ENCODE measurements at places on chromosomes 13 and 19.

GRCh38 chr13:54591540-54591939, 1562.9 kb downstream of the OLFM4 start:
- no peak for DNase-seq

- DNase-seq, result peak; percentile 91
Measured at GRCh38 chr19:13056052-13056660, 46.5 kb downstream of the LYL1 start.

- DNase-seq, result peak; percentile 64
Measured at GRCh38 chr19:50639121-50640112, at the start of gene SYT3. TSS of gene SYT3 (minus strand) at chr19:50639881. CDS start at chr19:50637411, 2,470 bp downstream.

DNA sequence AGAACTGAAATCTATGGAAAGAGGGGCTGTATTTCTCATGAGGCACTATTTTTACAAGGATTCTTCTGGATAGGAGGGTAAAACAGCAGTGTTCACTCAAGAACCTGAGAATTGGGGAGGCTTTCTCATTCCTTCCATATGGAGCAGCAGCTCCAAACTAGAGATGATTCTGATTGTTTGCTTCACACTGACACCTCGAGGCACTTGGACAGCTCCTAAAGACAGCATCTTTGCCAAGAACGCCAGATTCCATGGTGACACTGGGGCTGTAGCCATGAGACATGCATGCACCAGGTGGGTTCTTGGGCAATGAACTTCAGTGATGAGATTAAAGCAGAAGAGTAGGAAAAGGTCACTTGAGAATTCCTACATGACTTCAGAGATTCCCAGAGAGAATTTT, 361.5 kb upstream of the HTR2A start:
- no peak for DNase-seq

- no peak for DNase-seq
Measured at GRCh38 chr13:21529146-21529893, 70.2 kb upstream of the ZDHHC20 start.

GRCh38 chr19:2136796-2137195, 14.6 kb downstream of the AP3D1 start:
- DNase-seq, result no peak

GRCh38 chr13:41075485-41075884, 14.2 kb downstream of the WBP4 start:
- no peak for DNase-seq

- DNase-seq, result peak; percentile 50
Measured at GRCh38 chr19:54162241-54162805, 2.8 kb upstream of the LENG1 start.

DNA sequence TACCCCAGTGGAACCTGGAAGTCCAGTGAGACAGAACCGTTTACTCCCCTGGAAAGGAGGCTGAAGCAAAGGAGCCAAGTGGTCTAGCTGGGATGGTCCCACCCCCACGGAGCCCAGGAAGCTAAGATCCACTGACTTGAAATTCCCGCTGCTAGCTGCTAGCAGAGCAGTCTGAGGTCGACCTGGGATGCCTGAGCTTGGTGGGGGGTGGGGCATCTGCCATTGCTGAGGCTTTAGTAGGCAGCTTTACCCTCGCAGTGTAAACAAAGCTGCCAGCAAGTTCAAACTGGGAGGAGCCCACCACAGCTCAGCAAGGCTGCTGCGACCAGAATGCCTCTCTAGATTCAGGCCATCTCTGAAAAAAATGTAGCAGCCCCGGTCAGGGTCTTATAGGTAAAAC, 437.0 kb downstream of the SUCLA2 start:
- DNase-seq, result no peak

- DNase-seq, result no peak
Measured at GRCh38 chr13:53073711-53074110, 45.1 kb downstream of the OLFM4 start.

- DNase-seq, result no peak
Measured at GRCh38 chr13:53123536-53123935, 94.9 kb downstream of the OLFM4 start.

DNA sequence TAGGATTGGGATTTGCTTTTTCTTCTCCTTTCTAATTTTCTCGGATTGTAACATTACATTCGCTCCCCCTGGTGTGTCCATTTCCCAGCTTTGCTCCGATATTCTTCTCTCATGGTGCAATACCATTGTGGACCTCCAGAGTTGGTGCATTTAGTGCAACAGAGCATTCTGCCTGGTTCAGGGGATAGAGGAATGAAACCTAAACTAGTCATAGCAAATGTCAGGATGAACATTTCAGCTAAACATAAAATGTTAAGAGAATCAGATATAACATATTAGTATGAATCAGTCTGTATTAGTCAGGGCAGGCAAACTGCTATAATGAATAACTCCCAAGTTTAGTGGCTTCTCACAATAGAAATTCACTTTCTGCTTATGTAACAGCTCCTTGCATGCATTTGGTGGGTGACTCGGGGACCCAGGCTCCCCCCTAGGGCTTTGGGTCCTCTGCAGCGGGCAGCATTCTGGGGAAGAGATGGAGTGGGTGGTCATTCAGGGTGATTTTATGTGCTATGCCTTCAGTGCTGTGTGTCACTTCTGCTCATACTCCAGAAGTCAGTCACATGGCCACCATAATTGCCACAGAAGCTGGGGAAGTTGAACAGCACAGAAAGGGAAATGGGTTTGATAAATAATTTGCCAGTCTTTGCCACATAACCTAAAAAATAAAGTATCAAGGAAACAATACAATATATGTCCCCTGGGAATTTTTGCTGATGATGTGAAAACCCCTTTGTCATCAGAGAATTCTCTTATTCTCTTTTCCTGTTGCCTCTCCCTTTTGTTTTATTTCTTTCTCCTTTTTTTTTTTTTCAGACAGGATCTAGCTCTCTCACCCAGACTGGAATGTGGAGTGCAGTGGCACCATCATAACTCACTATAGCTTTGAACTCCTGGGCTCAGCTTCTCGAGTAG, 111.0 kb downstream of the HSPH1 start:
- peak; percentile 38 for DNase-seq

DNA sequence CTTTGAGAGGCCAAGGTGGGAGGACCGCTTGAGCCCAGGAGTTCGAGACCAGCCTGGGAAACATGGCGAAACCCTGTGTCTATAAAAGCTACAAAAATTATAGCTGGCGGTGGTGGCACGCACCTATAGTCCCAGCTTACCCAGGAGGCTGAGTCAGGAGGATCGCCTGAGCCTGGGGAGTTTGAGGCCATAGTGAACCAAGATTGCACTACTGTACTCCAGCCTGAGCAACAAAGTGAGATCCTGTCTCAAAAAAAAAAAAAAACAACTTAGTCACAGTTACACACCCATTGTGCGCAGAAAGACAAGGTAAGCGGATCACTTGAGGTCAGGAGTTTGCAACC, 728 bp upstream of the DENND1C start:
- DNase-seq, result no peak

DNA sequence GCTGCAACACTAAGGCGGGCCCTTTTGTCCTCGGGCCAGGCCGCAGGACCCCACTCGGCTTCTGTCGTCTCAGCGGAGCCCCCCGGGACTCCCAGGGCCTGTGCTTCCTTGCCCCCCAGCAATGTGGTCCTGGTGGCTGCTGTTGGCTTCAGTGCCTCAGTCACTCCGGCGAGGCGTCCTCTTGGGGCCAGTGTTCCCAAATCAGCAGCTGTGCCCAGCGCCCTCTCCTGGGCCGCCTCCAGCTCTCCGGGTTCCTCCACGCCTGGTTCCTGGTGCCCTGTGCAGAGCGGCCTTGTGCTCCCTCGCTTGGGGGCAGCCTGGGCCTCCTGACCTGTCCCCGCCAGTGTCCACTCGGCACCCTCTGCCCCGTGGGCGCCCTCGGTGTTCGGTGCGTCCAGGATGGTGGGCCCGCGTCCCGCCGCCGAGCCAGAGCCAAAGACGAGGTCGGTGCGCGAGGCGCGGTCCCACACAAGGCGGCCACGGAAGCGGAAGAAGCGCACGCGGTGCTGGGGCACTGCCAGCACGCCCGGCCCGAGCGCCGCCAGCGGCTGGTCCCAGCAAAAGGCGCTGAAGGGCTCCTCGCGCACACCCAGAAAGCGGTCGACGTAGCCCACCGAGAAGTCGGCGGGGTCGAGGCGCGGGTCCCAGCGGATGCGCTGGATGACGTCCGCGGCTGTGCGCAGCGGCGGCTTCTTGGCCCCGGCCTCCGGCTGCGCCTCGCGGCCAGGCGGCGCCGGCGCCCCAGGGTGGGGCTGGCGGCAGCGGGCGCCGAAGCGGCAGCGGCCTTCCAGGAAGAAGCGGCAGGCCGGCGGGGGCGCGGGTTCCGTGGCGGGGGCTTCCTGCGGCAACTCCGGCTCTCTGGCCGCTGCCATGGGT, 685 bp downstream of the LENG9 start:
- peak; percentile 84 for DNase-seq

- DNase-seq, result no peak
Measured at GRCh38 chr19:36254848-36255247, 39.9 kb downstream of the ZNF146 start.

GRCh38 chr19:29667901-29668341, 2.7 kb downstream of the PLEKHF1 start:
- no peak for DNase-seq

- peak; percentile 15 for DNase-seq
Measured at GRCh38 chr13:94859278-94859691, 146.9 kb upstream of the SOX21 start.

GRCh38 chr19:7645656-7646425, 8.9 kb downstream of the STXBP2 start:
- no peak for DNase-seq

DNA sequence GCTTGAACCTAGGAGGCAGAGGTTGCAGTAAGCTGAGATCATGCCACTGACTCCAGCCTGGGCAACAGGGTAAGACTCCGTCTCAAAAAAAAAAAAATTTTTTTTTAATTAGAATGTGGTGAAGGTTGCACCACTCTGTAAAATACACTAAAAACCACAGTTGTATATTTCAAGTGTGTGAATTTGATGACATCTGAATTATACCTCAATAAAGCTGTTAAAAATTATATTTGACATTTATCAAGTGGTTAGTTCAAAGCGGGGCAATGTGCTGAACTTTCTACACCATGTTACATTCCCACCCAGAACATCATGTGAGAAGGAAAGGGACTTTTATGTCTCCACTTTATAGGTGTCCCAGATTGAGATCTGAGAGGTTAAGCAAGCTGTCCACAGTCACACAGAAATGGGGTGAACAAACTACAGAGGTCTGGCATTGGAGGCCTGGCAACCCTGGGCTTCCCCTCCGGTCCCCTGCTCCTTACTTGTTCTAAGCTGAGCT, 5.9 kb upstream of the S1PR5 start:
- DNase-seq, result no peak

- DNase-seq, result no peak
Measured at GRCh38 chr19:40380199-40381037, 9.6 kb downstream of the HIPK4 start.

- DNase-seq, result no peak
Measured at GRCh38 chr13:30779016-30779415, 43.7 kb downstream of the ALOX5AP start.

- DNase-seq, result no peak
Measured at GRCh38 chr13:51738226-51738905, 65.6 kb downstream of the DHRS12 start.

GRCh38 chr13:97028441-97029299, 34.4 kb upstream of the OXGR1 start:
- peak; percentile 47 for DNase-seq

GRCh38 chr19:16258440-16258903, 60.8 kb downstream of the AP1M1 start:
- no peak for DNase-seq

GRCh38 chr19:28359431-28360414, 853.2 kb downstream of the UQCRFS1 start:
- DNase-seq, result no peak

DNA sequence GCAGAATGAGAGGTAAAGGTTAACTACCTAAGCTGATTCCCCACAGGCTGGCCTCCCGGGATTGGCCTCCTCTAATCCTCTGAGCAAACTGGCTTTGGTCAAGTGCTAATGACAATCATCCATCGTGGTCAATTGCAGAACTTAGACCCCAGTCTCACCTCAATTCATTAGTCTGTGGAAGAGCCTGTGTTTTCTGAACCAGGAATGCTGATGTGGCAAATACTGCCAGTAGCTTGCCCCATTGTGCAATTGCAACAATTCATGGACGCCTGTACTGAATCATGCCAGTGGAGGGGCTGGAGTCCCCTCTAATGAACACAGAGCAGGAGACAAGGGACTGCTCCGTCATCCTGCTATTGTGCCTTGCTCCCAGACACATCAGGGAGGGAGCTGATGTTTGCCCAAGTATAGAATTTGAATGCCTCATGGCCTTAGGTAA, 1256.5 kb downstream of the EFNB2 start:
- no peak for DNase-seq

DNA sequence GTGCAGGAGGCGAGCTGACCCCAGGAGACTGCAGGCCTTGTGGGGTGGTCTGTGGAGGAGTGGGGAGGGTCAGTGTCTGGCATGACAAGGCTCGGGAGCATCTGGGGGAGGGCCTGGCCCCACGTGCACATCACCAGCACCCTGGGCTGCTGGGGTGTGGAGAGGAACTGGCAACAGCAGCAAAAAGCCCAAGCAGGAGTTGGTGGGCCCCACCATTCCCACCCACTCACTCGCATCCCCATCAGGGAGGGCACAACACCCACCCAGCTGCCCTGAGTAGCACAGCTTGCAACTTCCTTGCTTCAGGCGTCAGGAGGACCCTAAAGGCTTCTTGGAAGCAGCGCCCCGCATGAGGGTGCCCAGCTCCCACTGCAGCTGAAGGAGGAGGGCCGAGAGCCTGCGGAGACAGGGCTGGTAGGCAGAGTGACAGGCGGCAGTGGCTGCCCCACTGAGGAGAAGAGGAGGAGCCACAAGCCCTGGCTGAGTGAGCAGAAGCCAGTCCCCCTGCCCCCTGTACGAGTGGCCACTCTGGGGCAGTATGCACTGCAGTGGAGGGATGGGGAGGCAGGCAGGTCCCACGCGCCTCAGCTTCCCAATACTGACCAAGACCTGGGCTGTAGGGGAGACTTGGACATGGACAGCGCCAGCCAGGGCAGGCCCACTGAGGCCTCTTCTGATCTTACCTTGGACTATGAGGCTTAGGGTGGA, 26.5 kb downstream of the ELL start:
- DNase-seq, result no peak

DNA sequence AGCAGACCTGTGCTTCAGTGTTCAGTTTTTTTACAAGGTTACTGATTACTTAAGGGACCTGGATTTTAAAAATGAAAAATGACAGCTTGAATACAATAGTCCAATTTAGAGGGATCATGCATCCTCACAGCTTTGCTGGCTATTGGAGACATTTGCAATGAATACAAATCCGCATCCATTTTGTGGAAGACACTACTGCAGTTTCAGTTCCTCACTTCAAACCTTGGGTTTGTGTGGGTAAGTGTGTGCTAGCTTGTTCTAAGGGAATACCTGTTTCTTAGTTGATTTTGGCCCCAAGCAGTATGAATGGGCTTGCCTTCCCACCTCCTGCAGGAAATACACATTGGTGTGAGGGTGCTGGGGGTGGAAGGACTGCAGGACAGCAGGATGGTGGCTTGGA, 222.4 kb downstream of the OLFM4 start:
- DNase-seq, result no peak

GRCh38 chr19:7419153-7419552, 69.7 kb downstream of the PEX11G start:
- no peak for DNase-seq

GRCh38 chr19:51607077-51607476, 23.1 kb downstream of the SIGLEC5 start:
- DNase-seq, result no peak

- DNase-seq, result no peak
Measured at GRCh38 chr19:44615863-44616247, 2.5 kb downstream of the IGSF23 start.

All from foreskin fibroblast (primary cell).